ENCODE measurements at places on chromosomes 12 and 14.

GRCh38 chr12:84272324-84272723, 640.3 kb downstream of the SLC6A15 start:
- H3K27ac ChIP-seq = no peak overlapping the region
- no peaks in the 10 kb centered on the region for H3K36me3 ChIP-seq
- H3K4me1 ChIP-seq = no peaks in the 10 kb centered on the region
- no peaks in the 10 kb centered on the region for H3K27me3 ChIP-seq

GRCh38 chr14:38505973-38506249, 250.0 kb upstream of the CLEC14A start:
- DNase-seq = no peak
- no peaks in the 10 kb centered on the region for H3K36me3 ChIP-seq
- no peak overlapping the region for H3K4me3 ChIP-seq
- no peaks in the 10 kb centered on the region for H3K4me1 ChIP-seq
- H3K27me3 ChIP-seq = no peaks in the 10 kb centered on the region
- H3K27ac ChIP-seq = no peak overlapping the region

- no peak overlapping the region for H3K27ac ChIP-seq
- H3K27me3 ChIP-seq = peaks cover 82% of the 10 kb centered on the region
- H3K4me1 ChIP-seq = no peaks in the 10 kb centered on the region
- H3K36me3 ChIP-seq = no peaks in the 10 kb centered on the region
Measured at GRCh38 chr12:132343294-132344004, 14.1 kb upstream of the GALNT9 start.

DNA sequence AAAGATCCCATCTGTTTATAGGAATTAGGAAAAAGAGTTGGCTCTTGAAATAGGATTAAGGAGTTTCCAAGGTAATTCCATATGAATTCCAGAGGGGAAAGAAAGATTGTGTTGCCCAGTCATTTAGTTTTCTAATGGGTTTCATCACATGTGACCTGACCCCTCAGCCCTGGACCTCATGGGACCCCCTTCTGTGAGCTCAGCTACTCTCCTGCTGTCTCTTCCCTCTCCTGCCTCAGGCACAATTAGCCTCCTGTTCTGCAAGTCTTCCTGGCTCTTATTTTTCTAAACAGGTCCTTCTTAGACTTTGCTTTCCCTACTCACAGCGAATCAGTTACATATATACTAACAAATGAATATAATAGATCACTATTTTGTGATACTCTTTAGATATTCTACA, 237.7 kb downstream of the TRHDE start:
- no peaks in the 10 kb centered on the region for H3K4me1 ChIP-seq
- no peaks in the 10 kb centered on the region for H3K27me3 ChIP-seq
- no peak overlapping the region for H3K4me3 ChIP-seq
- DNase-seq = no peak
- H3K27ac ChIP-seq = no peak overlapping the region

DNA sequence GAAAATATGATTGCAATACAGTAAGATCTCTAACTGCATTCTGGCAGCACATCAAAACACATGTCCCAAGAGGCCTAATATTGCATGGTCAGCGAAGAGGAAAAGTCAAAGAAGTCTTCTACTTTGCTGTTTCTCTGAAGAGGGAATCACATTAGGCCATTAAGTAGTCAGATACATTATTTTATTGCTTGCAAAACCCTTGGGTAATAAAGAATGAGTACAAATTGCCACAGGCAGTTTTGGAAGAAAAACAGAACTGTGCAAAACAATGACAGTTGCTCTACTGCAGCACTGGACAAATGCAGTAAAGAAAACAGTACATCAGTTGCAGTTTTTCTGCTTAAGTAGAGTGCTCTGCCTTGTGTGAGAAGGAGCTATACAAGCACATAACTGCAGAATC, 211.9 kb downstream of the MED13L start:
- H3K4me3 ChIP-seq = no peak overlapping the region
- no peak for DNase-seq
- no peak overlapping the region for H3K27ac ChIP-seq
- H3K27me3 ChIP-seq = no peaks in the 10 kb centered on the region
- no peaks in the 10 kb centered on the region for H3K36me3 ChIP-seq

- no peak for DNase-seq
- no peaks in the 10 kb centered on the region for H3K27me3 ChIP-seq
- H3K27ac ChIP-seq = no peak overlapping the region
- H3K4me3 ChIP-seq = no peak overlapping the region
- H3K36me3 ChIP-seq = no peaks in the 10 kb centered on the region
Measured at GRCh38 chr12:57548013-57548315, 972 bp upstream of the DCTN2 start.

DNA sequence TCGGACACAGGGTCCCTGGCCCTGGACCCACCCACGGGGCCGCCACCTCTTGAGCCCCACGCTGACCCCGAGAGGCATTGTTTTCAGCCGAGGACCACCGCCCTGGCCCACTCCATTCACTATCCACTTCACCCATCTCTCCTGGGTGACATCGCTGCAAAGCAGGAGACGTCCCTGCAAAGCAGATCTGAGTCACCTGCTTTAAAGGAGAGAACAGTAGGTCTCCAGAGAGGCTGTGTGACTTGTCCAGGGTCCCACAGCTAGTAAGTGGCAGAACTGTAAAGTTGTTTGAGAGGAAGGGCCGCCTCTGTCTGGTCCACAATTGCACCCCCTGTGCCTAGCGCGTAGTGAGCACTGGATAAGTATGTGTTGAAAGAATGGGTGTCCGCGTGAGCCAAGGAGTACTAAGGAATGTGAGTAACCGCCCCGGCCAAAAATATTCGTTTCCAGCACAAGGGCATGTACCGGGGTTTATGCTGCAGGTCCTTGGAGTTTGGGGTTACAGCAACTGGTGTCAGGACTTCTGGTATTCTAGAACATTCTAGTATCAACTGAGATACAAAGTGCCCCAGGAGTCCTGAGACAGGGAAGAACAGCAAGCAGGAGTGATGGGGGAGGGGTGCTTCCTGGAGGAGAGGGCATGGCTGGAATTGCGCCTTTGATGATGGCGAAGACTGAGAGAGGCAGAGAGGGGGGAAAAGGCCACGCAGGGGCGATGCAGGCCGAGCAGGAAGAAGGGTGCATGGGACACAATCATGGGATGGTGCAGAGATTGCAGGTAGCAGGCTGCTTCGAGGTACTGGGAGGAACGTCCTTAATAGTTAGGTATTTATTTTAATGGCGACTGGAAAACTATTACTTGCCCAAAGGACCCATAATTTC, 91.1 kb downstream of the SCARB1 start:
- peaks cover 1% of the 10 kb centered on the region for H3K4me1 ChIP-seq
- no peak overlapping the region for H3K4me3 ChIP-seq
- no peaks in the 10 kb centered on the region for H3K36me3 ChIP-seq
- H3K27ac ChIP-seq = no peak overlapping the region
- DNase-seq = no peak
- H3K27me3 ChIP-seq = no peaks in the 10 kb centered on the region

DNA sequence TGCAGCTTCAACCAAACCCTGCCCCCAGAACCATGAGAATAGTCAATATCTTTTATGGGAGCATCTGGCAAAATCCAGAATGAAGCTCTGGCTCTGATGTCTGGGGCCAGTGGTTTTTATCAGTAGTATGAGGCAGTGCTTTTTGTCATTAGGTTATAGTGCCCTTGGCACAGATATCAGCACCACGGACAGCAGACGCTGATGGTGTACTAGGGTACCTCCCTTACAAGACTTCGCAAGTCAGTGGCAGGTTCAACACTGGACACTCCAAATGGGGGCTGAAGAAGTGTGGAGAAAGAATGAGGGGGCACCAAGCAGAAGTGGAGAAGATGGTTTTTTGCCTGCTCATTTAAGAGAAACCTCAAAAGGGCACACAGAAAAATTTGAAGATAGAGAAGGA, 68.2 kb upstream of the E2F7 start:
- H3K36me3 ChIP-seq = no peaks in the 10 kb centered on the region
- no peaks in the 10 kb centered on the region for H3K27me3 ChIP-seq
- no peak for DNase-seq
- no peak overlapping the region for H3K27ac ChIP-seq

DNA sequence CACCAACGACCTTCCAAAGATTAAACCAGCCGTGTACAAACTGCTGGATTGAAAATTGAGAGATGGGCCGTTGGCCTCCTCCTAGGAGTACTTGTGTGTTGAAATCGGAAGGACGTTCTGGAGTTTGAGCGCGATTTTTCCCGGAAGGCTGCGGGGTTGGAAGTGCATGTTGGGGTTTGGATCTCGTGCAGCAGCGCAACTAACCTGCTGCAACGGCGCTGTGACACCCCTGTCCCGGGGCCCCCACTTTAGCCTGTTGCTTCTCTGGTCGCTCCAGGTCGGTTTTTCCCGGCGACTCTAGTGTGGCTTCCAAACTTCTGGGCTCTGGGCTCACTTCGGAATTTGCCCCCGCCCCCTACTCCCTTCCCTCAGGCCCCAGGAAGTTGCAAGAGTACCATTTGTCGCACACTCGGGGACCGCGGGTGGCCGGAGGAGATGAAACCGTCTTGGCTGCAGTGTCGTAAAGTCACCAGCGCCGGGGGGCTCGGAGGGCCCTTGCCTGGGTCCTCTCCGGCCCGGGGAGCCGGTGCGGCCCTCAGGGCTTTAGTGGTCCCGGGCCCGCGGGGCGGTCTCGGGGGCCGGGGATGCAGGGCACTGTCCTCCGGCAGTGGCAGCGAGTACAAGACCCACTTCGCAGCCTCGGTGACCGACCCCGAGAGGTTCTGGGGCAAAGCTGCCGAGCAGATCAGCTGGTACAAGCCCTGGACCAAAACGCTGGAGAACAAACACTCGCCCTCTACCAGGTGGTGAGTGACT, at the start of gene ACSS3:
Gene ACSS3, plus strand, starts transcription at position 394 of the 756 bp plus-strand sequence. Its CDS starts 42 bp downstream, at position 436.
- no peak for DNase-seq
- H3K4me1 ChIP-seq = no peaks in the 10 kb centered on the region
- peak within 1 kb of the TSS; percentile 72 for H3K4me3 ChIP-seq
- H3K36me3 ChIP-seq = no peaks in the 10 kb centered on the region
- H3K27me3 ChIP-seq = no peaks in the 10 kb centered on the region

GRCh38 chr12:110355073-110355472, 48.4 kb downstream of the ANAPC7 start:
- no peaks in the 10 kb centered on the region for H3K4me1 ChIP-seq
- H3K27me3 ChIP-seq = no peaks in the 10 kb centered on the region
- H3K36me3 ChIP-seq = no peaks in the 10 kb centered on the region
- no peak overlapping the region for H3K27ac ChIP-seq
- no peak for DNase-seq

GRCh38 chr12:41743835-41744234, 400.8 kb downstream of the GXYLT1 start:
- no peaks in the 10 kb centered on the region for H3K36me3 ChIP-seq
- H3K27ac ChIP-seq = no peak overlapping the region
- no peaks in the 10 kb centered on the region for H3K4me1 ChIP-seq
- no peak overlapping the region for H3K4me3 ChIP-seq
- DNase-seq = no peak

GRCh38 chr12:79531518-79531917, 159.2 kb downstream of the PAWR start:
- H3K4me3 ChIP-seq = no peak overlapping the region
- H3K4me1 ChIP-seq = no peaks in the 10 kb centered on the region
- H3K27me3 ChIP-seq = no peaks in the 10 kb centered on the region
- no peak for DNase-seq
- no peak overlapping the region for H3K27ac ChIP-seq
- no peaks in the 10 kb centered on the region for H3K36me3 ChIP-seq

DNA sequence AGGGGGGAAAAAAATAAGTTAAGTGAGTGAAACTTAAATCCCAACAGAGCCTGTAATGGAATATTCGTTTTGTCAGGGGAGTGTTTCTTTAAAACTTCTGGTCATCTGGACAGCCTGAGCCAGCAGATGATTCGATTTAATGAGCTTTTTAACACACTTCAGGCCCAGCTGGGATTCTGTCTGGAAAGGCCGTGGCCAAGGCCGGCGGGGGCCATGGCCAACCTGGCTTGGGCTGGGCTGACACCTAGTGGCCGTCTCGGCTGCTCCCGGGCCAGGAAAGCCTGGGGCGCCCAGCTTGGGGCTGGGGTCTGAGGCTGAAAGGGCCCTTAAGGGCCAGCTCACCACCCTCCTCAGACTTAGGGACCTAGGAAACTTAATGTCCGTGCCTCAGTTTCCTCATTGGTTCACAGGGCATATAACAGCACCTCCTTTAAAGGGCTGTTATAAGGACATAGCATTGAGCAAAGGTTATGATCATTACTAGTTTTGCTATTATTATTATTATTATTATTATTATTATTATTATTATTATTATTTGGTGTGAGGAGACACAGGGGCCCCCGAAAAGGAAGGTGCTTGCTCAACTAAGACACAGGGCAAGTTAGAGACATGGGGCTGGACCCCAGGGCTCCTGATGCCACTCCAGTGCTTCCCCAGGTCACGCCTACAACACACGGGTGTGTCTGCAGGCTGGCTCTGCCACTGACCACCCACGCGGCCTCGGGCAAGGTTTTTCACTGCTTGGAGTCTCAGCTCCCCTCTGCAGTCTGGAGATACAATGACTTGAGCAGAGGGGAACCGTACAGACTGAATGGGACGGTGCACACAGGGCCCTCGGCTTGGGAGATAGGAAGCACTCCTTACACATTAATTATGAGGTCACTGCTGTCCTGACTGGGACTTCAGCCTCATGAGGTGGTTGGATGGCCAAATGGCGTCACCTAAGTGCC, 84.0 kb downstream of the SYNE3 start:
- no peaks in the 10 kb centered on the region for H3K4me1 ChIP-seq
- no peaks in the 10 kb centered on the region for H3K27me3 ChIP-seq
- peak overlapping the region; percentile 33 for H3K27ac ChIP-seq
- H3K36me3 ChIP-seq = no peaks in the 10 kb centered on the region

- H3K4me3 ChIP-seq = no peak overlapping the region
- H3K27me3 ChIP-seq = no peaks in the 10 kb centered on the region
- no peak overlapping the region for H3K27ac ChIP-seq
- no peaks in the 10 kb centered on the region for H3K4me1 ChIP-seq
- DNase-seq = no peak
- no peaks in the 10 kb centered on the region for H3K36me3 ChIP-seq
Measured at GRCh38 chr14:54182419-54183045, 214.3 kb upstream of the CDKN3 start.

DNA sequence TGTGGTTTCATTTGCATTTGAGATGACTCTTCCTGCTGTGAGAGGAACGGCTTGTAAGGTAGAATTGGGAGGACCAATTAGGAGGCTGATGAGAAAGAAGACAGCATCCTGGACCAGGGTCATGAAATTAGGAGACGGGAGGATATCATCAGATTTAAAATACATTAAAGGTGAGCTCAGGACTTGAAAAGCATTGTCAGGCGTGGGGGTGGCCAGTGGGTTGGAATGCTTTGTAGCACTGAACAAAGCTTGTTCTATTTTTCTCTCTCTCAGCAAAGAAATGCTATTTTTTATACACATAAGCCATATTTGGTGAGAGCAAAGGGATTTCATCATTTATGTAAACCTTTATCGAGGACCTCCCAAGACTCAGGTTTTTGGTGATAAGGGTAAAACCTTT, 157.5 kb downstream of the TMEM132D start:
- no peak for DNase-seq
- no peak overlapping the region for H3K4me3 ChIP-seq
- no peaks in the 10 kb centered on the region for H3K27me3 ChIP-seq
- H3K27ac ChIP-seq = no peak overlapping the region
- no peaks in the 10 kb centered on the region for H3K4me1 ChIP-seq
- no peaks in the 10 kb centered on the region for H3K36me3 ChIP-seq
